NCI-H146 (cell line): ENCODE measurements at places on chromosomes 12 and 14.

DNA sequence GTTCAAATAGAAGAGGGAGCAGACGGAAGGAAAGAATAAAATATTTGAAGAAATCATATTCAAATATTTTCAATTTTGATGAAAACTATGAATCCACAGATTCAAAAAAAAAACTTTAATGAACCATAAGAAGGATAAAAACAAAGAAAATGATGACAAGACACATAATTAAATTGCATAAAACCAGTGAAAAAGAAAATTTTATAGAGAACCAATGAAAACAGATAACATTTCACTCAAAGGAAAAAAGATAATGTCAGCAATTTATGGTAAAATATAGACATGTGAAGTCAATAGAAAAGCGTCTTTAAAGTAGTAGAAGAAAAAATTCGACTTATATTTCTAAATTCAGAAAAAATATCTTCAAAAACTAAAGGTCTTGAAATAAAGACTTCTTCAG lies 546.5 kb upstream of the ATXN7L3B start:
- no peak for DNase-seq

DNA sequence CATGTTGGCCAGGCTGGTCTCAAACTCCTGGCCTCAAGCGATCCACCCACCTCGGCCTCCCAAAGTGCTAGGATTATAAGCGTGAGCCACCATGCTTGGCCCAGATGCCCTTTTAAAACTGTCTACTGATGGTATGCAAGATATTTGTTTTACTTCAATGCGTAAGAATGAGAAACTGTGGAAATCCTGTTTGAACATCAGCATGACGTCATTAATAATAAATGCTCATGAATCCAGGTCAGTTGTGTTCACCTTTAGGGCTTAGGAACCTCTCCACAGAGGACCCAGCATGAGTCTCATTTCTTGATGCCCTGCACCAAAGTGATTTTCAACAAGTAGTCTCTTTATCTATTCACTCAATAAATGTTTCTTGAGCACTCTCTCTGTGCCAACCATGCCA lies 34.5 kb upstream of the FOS start:
- no peak for DNase-seq

GRCh38 chr12:72035625-72036024 lies 97.0 kb downstream of the TPH2 start:
- no peak for DNase-seq

DNA sequence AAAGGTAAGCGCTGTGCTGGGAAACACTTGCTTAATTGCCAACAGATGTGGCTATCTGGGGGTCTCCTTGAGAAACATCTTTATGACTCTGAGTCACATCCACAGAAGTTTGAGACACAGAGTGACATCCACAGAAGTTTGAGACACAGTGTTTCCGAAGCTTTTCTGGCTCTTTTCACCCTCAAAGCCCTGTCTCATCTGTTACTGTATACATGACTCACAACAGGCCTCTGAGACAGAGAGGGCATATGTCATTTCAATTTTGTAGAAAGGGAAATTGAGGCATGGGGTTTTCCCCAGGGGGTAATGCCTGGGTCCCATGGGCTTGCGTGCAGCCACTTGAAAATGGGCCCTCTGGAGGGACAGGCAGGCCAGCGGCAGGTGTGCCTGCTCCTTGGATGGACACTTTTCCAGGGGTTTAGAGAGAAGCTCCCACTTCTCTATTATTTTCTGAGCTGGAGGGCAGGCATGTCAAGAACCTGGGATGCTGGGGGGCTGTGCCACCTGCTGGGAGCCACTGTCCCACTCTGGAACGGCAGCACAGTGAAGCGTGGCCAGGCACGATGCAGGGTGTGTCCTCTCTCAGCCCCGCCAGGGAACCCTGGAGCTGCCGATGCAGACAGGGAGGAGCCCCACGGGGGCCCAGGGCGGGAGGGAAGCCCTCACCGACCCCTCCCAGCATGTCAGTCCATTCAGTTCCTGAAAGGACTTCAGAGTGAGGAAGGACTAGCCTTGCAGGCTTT lies 111.3 kb upstream of the FKBP4 start:
- DNase-seq: no peak

DNA sequence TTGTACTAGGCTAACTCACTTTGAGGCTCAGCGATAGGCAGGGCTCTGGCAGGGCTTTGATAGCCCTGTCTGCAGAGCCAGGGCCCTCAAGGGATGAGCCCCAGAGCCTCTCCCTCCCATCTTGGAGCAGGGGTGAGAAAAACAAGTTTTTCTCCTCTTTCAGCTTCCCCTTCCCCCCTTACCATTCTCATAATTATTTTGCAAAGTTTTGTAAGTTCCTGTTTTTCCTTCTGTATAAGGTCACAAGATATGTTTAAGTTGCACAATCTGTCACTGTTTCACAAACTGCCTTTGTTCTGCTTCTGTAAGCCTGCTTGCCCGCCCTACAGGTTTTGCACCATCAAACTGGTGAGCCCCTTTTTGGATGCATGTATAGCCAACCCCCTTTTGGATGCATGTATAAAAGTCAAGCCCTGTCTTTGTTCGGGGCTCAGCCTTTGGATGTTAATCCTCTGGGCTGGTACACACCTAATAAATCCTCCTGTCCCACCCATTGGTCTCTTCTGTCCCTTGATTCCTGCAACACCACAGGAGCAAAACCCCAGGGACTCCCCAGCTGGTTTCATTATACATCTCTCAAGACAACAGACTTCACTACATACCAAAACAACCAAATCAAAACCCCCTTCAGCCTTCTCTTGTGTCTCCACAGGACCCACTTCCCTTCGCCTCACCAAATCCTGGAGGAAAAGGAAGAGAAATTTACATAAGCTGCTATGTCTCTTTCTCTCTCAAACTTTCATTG lies 52.5 kb upstream of the RESF1 start:
- DNase-seq: no peak

GRCh38 chr12:112946236-112947000 lies 8.1 kb downstream of the OAS3 start:
- DNase-seq: no peak

- DNase-seq: no peak
Observed at GRCh38 chr12:123998344-123998990, 25.5 kb downstream of the ZNF664 start.

DNA sequence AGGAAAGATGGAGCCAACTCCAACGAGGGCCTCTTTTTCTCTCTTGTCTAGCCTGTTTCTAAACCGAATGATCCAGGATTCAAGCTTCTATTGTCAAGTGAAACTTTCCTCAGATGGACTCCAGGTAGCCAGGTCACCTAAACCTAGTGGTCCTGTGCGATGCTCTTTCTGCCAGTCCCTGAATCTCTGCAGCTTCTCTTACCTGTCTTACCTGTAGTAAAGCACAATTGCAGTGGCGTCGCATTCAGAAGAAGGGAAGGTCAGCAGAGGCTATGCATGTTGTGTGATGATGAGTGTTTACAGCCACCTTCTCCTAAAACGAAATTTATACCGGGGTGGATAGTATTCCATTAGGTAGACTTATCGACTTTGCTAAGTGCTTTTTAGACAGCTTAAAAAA lies 47.4 kb upstream of the TRAF3 start:
- DNase-seq: no peak

DNA sequence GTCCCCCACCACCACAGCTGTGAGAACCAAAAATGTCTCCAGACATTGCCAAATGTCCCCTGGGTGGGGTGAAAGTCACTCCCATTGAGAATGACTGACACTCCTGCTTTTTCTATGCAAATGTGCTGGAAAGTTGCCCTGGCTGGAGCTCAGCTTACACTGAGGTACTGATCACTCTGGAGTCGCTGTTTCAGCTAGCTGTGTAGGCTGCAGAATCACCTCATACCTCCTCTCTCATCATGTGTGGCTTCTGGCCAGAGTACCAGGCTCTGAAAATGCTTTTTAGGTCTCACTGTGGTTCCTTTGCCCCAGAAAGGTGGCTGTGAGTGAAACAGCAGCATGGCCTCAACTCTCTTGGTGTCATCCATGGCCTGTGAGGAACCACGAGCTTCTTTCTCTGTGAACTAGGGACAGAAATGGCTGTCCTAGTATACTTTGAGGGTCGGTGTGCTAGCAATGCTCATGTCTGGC lies 414.4 kb downstream of the DPF3 start:
- DNase-seq: no peak

DNA sequence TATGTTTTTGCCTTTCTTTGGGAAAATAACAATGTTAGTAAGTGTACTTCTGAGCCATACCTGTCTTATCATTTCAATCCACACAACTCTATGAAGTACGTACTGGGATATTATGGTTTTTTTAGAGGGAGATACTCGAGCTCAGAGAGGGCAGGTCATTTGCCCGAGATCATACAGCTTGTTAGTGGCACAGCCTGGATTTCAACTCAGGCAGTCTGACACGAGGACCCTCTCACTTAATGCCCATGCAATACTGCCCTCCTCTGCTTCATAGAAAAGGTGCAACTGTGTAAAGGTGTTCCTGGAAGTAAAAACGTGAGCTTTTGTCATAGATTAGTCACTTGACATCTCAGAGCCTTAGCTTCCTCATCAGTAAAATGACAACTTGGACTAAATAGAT lies 128.0 kb downstream of the NDUFA12 start:
- DNase-seq: peak; percentile 3

- DNase-seq: no peak
Observed at GRCh38 chr12:110134691-110135411, 10.7 kb downstream of the IFT81 start.

- no peak for DNase-seq
Observed at GRCh38 chr12:79233341-79233781, 368.8 kb downstream of the SYT1 start.

DNA sequence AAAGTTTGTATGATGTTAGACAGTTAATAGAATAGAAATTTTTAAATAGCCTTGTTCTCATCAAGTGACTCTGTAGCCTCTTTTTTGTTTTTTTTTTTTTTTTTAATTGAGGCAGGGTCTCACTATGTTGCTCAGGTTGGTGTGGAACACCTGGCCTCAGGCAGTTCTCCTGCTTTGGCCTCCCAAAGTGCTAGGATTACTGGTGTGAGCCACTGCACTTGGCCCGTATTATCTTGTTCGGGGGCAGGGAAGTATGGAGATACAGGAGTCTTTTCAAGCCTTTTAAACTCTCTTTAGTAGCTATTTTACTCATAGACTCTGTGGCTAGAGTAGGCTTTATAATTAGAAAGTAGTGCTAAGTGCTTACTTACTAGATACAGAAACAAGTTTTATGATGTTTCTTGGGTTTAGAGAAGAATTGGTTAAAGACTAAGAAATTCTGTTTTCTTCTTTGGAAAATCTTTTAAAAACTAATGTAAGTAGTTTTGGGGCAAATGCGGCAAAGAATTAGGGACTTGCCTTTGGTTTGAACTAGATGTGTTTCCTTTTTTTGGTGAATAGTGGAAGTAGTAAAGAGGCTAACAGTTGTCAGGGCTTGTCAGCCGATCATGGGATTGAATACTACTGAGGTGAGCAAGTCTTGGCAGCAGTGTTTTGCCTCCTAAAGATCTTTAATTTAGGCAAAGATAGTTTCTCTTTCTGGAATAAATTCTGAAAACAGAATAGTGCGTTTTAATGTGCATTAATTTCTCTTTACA lies 31.3 kb downstream of the FBXO34 start:
- DNase-seq: no peak
